ENCODE measurements at places on chromosomes 2 and 18.

- DNase-seq, result no peak
Observed at GRCh38 chr18:64017870-64018269, 48.0 kb downstream of the SERPINB8 start.

DNA sequence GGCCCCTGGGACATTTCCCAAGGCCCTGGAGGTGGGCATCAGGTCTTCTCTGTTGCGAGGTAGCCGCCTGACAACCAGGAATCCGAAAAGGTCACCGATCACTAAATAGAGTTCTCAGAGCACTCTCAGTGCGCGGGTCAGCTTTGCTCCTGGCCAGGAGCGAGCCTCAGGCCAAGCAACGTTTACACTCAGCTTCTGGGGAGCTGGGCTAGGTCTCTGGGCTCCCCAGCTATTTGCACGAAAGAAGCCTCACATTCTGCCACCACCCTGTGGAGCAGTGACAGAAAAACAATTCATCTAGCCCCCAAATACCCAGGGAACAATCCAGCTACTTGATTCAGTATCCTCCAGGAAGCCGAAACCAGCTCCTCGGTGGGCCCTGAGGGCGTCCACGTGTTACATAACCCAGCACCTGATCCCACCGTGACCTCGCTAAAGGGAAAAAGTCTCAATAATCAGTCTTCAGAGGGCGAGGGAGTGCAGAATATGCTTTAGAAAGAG lies 3.3 kb downstream of the SH3BP4 start:
- DNase-seq, result no peak

DNA sequence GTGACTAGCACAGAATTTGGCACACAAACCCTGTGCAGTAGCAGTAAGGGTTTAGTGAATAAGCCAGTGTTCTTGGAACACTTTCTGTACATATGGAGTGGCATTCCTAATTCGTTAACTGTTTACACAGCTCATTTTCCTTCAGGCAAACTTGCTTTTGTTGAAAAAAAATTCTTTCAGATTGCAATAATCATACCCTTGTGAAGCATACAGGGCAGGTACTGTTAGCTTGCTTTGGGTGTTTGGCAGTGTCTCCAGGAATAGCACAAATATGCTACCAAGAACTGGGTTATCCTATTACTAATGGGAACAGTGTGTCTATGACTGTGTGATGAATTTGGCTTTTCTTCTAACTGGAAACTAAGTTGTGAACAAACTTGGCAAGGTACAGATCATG lies 33.4 kb downstream of the UGP2 start:
- peak; percentile 20 for DNase-seq

DNA sequence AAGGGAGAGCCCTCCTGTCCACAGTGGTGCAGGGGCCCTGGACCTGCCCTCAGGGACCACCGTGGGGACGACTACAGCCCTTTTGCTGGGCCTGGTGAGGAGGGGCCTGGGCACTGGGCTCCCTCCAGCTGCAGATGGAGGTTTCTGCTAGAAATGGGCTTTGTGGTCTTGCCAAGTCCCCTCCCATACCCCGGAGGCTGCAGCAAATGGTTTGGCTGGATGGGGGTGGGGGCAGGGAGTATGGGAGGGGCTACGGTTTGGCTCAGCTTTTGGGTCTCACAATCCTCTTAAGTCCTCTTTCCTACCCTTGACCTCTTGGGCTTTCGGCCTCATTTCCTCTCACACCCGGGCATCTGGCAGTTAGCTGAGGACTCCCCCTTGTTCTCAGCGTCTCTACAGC lies 21.7 kb downstream of the TET3 start:
- DNase-seq, result no peak
